OCI-M1 (cell line): ENCODE measurements at places on chromosomes 2 and 18.
A peak's percentile ranks its signal among the peaks of the same experiment; 100 is the strongest.

DNA sequence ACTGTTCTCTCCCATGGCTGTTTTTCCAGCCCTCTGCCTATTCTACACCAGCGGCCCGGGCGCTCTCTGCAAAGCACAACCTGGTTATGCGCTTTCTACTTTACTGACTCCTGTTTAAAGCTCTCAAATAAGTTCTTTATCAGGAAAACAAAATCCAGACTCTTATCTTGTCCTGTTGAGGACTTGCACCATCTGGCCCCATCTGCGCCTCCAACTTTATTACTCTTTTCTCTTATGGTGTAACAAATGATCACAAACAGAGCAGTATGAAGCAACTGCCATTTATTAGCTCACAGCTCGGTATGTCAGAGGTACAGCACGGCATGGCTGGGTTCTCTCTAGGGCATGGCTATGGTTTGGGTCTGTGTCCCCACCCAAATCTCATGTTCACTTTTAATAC is 236.5 kb upstream of the NT5C1B start:
- DNase-seq = no peak

DNA sequence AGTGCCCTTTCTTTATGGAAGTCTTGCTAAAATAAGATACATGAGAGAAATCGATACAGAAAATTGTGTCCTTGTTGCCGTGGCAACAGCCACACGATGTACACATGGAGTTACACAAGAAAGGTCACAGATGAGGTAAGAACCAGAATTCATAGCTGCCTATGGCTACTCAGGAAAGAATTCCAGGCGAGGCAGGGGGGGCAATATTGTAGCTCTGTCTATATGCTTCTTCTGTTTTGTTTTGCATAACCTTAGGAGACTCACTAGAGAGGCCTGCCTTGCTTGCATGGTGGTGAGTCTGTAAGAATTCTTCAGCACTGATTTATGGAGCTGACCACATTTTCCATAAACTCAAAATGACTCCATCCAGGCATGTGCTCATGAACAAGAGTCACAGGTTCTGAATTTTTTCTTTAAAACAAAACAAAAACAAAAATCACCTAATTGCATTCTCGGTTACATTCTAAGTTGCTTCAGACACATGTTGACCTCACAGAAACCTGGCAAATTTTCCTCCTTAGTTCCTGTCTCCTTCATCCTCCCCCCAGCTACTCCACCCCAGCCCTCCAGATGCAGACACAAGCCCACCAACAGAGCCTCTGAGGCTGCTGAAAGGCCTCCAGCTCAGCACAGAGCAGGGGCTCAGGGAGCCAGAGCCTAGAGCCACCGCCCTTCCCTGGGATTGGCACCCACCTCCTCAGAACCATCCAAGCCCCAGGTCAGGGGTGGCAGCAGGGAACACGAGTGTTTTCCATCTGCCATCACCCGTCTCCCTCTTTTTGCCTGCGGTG is 183.5 kb downstream of the ANTXR1 start:
- DNase-seq = no peak

DNA sequence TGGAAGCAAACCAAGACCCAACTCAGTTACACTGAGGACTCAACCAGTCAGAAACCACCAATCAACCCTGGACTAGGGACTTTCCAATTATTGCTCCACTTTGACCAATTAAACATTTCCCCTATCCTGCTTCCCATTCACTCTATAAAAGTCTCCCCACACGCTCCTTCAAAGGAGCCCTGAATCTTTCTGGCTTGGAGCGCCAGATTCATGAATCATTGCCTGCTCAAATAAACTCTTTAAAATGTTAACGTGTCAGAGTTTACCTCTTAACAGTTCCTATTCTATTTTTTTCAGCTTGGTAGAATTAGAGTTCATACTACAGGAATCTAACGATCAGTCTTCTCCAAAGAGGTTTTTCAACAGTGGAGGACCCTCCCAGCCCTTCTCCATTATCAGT is 20.7 kb upstream of the SULT1C2 start:
- no peak for DNase-seq

- no peak for DNase-seq
Measured at GRCh38 chr2:109148991-109149645, 20.1 kb downstream of the SH3RF3 start.

DNA sequence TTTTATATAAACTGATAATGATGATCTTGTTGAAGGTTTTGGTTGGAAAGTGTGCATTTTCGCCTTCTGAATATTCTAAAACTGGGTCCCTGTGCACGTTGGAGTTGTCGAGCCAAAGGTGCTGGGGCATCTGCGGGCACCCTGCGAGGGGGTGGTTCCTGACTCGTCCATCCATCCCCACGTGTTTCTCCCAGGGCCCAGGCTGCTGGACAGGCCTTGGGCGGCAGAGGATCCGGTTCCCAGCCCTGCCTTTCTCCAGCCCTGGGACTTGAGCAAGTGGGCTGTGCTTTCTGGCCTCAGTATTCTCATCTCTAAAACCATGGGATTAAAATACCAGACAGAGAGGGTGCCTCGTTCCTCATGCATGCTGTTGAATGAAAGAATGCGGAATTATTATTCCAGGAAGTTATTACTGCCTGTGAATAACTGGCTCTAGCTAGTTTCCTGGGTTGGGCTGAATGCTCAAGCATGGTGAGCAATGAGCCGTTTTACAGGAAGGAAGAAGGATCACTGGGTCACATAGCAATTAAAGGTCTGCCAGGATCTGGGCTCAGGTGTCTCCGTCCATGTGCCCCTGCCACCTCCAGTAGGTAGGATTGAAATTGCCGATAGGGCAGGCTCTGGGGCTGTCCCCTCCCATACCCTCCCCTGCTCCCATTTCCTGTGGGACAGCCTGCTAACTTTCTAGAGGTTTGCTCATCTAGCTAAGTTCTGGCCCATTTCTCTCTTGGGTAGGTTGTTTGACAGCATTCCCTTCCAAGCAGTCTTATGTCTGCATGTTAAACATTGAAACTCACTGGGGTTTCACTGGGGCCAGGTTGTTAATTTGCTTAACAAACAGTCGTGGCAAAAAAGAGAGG is 77.2 kb upstream of the HS6ST1 start:
- DNase-seq = no peak

DNA sequence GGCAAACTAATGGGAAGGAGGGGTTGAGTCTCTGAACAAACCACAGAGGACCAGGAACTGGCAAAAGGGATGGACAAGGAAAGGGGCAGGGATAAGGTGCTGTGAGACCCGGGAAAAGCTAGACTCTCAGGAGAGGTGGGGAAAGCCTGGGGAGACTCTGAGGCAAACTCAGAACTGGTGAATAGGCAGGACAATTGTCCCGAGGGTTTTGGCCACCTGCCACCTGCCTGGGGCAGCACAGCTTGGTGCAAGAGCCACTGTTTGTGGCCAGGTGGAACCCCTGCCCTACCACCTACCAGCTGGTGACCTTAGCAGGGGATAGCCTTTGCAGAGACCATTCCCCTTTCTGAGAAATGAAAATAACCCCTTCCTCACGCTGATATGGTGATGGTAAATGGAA is 129.4 kb upstream of the ASB18 start:
- DNase-seq = no peak

- no peak for DNase-seq
Measured at GRCh38 chr2:147450661-147451510, 393.9 kb upstream of the ACVR2A start.

- DNase-seq = no peak
Measured at GRCh38 chr2:125554956-125555355, 1101.0 kb upstream of the GYPC start.

GRCh38 chr18:8695932-8696517 is 9.3 kb upstream of the MTCL1 start:
- DNase-seq = no peak

- DNase-seq = peak; percentile 82
Measured at GRCh38 chr2:162731917-162732804, 106.4 kb downstream of the KCNH7 start.
